Cortex of kidney (tissue), 1 donor: ENCODE measurements at places on chromosomes 12 and 14.

DNA sequence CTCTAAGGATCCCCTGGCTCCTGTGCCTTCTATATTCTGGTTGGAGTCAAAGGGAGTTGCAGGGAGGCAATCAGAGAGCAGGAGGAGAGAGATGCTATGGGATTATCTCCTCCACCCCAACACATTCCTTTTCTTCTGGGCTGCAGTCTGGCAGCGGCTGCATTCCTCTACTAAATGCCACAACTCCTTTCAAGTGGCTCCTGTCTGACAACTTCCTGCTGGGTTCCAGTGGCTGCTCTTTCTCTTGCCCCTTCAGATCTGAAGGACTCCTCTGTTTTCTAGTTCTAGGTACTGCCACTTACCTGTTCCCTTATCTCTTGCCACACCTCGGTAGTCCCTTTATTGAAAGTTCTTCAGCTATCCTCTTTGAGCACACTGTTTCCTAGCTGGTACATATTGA lies 425.0 kb downstream of the SNAPC1 start:
- no peak for DNase-seq

DNA sequence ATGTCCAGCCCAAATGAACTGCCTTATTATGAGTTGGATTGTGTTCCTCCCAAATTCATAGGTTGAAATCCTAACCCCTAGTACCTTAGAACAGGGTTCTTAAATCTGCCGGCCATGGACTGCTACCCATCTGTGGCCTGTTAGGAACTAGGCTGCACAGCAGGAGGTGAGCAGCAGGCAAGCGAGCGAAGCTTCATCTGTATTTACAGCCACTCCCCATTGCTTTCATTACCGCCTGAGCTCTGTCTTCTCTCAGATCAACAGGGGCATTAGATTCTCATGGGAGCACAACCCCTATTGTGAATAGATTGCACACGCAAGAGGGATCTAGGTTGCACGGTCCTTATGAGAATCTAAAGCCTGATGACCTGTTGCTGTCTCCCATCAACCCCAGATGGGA lies 9.8 kb upstream of the EML5 start:
- no peak for DNase-seq

GRCh38 chr12:118534003-118534402 lies 157.6 kb downstream of the SUDS3 start:
- DNase-seq = no peak

GRCh38 chr14:100654814-100655740 lies 67.9 kb upstream of the BEGAIN start:
- no peak for DNase-seq

GRCh38 chr14:71346685-71347084 lies 439.4 kb downstream of the PCNX1 start:
- DNase-seq = no peak

GRCh38 chr12:129215556-129215955 lies 362.3 kb downstream of the GLT1D1 start:
- DNase-seq = no peak

DNA sequence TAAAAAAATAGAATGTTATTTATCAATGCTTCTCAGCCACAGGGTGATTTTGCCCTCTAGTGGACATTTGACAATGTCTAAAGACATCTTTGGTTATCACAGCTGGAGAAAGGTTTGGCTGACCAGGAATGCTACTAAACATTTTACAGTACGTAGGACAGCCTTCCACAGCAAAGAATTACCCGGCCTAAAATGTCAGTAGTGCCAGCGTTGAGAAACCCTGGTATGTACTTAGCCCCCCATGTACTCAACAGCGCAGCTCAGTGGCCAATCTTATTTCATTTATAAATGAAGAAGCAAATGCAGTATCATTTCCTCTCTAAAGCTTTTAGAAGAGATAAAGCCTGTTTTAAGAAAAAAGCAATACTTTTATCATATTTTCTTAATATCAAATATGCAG lies 5.8 kb downstream of the MARK3 start:
- DNase-seq = no peak

DNA sequence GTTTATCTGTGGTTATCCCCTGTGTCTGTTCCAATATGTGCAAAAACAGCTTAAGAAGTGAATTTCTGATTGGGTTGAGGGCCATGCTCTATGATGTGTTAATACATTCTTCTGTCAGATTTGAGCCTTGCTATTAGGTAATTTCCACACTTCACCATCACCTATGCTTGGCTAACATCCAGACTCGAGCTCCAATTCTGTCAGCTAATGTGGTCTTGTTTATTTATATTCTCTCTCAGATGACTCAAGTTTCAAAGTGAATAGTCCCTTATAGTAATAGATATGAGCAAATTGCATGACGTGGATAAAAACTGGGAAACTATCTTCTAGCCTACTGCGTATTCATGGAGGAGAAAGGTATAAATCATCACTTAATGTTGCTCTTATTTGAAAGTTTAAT lies 451.3 kb downstream of the SNAPC1 start:
- no peak for DNase-seq

GRCh38 chr14:105076805-105077648 lies 11.8 kb upstream of the GPR132 start:
- DNase-seq = no peak

GRCh38 chr12:92034858-92035401 lies 110.7 kb downstream of the BTG1 start:
- no peak for DNase-seq

DNA sequence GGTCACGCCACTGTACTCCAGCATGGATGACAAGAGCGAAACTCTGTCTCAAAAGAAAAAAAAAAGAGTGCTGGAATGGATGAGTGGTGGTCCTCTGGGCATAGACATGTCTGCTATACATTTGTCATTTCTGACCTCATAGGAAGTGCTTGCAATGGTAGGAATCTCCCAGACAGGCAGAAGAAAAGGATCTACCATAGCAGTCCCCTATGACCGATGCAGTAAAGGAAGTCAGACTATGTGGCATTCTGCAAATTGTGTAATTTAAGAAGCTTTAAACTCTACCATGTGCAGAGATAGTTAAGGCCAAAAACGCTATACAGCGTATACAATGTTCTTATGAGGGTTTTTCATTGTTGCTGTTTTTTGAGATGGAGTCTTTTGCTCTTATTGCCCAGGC lies 24.7 kb upstream of the RAP1B start:
- no peak for DNase-seq

- no peak for DNase-seq
Observed at GRCh38 chr12:90013409-90013808, 304.8 kb upstream of the ATP2B1 start.

DNA sequence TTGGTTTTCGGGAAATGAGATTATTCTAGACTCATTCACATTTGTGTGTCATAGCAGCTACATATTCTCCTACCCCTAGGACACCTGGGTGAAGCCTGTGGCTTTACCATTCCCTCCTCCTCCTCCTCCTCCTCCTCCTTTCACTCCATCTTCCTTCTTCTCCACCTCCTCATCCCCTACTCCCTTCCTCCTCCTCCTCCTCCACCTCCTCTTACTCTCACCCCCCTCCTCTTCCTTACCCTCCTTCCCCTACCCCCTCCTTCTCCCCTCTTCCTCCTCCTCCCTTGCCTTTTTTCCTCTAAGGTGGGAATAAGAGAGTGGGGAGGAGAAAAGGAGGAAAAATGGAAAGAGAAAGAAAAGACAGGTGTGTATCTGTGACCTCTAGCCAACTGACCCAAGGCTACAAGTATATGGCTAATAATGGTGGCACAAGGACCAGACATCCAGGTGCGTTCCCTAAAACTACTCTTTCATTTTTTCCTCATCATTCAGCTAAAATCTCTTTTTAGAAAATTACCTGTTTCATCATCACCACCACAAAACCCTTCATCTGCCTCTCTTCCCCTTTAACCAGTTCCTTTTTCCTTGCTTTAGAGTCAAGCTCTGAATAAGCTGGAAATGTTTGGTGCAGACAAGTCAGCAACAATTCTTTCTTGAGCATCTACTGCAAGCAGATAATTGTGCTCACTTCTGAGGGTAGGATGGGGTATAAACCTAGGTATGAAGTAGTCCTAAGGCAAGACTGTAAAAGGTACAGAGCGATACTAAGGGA lies 149.8 kb upstream of the FOXN3 start:
- DNase-seq = no peak

DNA sequence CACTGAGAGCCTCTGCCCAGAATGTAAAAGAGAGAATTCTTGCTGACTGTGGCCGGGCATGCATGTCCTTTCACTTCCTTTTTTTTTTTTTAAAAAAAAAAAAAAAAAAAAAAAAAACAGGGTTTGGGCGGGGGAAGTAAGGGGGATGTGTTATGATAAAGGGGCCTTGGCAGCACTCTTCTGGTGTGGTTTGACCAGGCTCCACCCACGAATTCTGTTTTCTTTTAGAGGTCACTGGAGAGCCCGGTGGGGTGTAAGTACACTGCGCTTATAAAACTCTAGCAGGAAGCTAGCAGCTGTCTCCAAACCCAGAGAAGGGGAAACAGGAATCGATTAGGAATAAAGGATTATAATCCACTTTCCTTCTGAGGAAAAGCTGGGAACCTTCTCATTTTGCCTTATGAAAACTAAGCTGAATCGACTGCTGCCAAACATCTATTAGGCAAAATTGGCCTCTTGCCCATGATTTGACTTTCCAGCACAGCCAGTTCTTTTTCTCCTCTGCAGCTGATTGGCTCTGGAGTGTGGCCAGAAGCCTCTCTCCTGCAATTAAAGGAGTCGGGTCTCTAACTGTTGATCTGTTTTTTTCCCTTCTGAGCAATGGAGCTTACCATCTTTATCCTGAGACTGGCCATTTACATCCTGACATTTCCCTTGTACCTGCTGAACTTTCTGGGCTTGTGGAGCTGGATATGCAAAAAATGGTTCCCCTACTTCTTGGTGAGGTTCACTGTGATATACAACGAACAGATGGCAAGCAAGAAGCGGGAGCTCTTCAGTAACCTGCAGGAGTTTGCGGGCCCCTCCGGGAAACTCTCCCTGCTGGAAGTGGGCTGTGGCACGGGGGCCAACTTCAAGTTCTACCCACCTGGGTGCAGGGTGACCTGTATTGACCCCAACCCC lies 27.7 kb upstream of the HIGD1C start:
- no peak for DNase-seq

GRCh38 chr12:122825773-122826724 lies 9.2 kb upstream of the HIP1R start:
- no peak for DNase-seq

DNA sequence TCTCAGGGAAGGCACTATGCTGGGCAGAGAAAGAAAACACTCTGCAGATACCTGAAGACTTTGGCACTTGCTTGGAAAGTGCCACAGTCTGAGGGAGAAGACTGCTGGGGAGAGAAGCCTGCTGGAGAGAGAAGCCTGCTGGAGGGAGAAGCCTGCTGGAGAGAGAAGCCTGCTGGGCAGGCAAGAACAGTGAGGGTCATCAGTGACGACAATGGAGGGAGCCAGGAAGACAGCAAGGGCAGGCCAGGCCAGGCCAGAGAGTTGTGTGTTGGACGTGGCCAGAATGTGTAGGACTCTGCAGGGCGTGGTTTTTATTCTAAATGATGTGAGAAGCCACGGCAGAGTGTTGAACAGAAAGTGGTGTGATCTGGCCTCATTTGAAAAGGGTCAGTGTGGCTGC lies 185.3 kb upstream of the ABCD2 start:
- no peak for DNase-seq

DNA sequence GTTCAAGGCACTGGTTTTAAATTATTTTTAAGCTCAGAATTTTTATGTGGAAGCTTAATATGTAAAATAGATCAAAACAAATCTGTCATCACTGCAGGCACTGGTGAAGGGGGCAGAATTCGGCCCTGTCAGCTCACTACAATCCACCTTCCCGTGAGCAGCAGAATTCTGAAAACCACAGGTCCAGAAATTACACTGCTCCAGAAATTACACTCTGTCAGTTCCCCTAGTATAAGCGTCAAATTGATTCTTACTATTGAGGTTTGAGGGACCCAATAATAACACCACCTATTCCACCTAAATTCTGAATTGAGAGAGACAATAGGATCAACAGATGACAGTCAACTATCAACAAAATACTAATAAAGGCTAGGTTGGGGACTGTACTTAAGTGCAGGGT lies 245.5 kb downstream of the PHLDA1 start:
- no peak for DNase-seq

DNA sequence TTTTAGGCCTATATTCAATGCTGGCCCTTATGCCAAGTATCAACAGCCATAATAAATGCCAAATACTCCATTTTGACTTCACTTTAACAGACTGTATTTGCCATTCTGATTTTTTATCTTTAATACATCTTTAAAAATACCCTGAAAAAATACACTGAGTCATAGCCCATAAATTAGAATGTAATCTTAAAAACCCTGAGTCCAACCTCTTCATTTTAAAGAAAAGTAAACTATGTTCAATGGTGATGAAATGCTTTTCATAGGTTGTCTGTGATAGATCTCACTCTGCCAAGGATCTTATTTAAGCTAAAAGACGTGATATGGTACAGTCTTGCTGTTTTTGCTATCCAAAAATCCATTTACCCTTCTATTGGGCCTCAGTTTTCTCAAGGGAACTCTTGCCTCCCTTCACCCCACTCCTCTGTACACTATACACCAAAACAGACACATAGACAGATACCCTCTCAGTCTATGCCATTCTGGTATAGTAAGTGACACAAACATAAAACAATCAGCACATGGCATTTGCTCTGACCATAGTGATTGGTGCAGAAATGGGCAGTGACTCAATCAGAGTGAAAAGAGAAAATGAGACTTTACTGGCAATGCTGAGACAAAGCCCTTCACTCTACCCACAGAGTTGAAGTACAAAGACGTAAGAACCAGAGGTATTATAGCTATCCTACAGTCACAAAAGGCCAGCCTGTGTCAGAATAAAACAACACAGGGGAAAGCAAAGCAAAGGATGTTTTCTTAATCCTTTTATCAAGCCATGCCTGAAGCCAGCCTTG lies 49.1 kb downstream of the BTG1 start:
- DNase-seq = no peak

DNA sequence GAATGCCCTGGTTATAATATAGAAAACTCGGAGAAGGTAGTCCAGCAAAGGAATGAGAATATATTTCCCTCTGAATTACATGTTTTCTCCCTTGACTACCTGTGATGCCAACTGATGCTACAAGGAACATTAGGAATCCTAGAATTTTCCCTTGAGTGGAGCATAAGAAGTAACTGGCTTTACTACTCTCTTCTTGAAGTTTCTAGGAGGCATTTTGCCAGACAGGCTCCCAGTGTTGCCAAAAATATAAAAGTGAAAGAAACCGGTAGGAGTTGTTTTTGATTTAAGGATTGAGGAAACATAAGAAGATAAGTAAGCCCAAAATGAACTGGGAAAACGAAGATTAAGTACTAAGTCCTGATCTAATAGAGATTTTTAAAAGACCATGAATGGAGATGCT lies 693.4 kb downstream of the NOVA1 start:
- DNase-seq = no peak

DNA sequence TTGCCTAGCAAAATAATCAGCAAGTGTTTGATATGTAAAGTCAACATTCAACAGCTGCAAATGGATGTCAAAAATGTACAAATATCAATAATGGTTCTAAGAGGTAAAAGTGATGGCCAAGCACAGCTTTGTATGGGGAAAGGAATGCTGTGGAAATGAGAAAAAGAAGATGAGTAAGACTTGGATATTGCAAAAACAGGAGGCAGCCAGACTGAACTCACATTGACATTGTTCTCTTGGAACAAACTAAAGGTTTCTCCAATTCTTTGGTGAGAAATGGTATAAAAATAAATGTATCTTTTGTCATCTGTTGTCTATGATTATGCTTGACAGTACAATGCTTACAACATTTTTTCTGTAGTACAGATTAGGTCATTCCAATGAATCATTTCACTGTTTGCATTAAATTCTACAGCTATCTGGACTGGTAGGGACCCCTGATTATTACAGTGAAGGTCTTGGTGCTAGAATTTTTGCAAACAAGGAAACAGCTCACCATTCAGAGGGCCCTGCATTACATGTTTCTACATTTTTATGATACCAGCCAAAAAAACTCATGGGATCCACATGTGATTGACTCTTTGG lies 465.7 kb downstream of the NOVA1 start:
- no peak for DNase-seq
